ENCODE measurements at places on chromosomes 7 and 10. TPM values are rescaled to one million over a fixed set of nuclear protein-coding genes. Genes with fewer than 3 reads are reported as not detected.

The DENND2A gene
- 1.8 TPM for polyA plus RNA-seq

The TECPR1 gene
- 16.0 TPM for polyA plus RNA-seq

The PTPRN2 gene
- 1.4 TPM for polyA plus RNA-seq

The GPC2 gene
- 1.2 TPM for polyA plus RNA-seq

The CTAGE6 gene
- polyA plus RNA-seq = 0.15 TPM

The C10orf71 gene
- not detected for polyA plus RNA-seq

The TLL2 gene
- polyA plus RNA-seq = not detected

The C10orf62 gene
- polyA plus RNA-seq = 0.54 TPM

The NPSR1 gene
- not detected for polyA plus RNA-seq

The SPDYE9 gene
- not detected for polyA plus RNA-seq

The PRKG1 gene
- 26.2 TPM for polyA plus RNA-seq

The VWA2 gene
- 0.13 TPM for polyA plus RNA-seq

The ANKRD7 gene
- not detected for polyA plus RNA-seq

The ZFAND2A gene
- 64.6 TPM for polyA plus RNA-seq

The HGF gene
- polyA plus RNA-seq = 9.9 TPM

The CEP55 gene
- 0.43 TPM for polyA plus RNA-seq

The ZNF282 gene
- polyA plus RNA-seq = 5.3 TPM

GRCh38 chr7:2354939-2355704 lies 495 bp downstream of the EIF3B start:
- no peak for DNase-seq

DNA sequence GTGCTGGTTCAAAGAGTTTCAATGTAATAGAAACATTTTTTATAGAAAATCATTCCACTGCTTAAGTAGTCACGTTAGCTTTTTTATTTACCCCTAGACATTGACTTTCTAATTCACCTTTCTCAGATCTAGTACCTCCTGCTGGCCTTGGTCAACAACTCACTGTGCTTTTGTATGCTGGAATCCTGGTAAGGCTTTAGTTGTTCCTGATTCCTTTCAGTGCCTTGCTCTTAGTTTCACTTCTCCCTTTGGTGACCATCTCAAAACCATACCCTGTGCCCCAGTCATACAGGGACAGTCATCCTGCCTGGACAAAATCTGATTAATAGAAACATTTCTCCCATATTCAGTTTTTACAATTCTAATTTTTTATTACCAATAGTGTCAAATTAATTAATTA lies 130.2 kb downstream of the GPR37 start:
- no peak for DNase-seq

GRCh38 chr10:34408956-34409355 lies 406.1 kb downstream of the PARD3 start:
- no peak for DNase-seq

DNA sequence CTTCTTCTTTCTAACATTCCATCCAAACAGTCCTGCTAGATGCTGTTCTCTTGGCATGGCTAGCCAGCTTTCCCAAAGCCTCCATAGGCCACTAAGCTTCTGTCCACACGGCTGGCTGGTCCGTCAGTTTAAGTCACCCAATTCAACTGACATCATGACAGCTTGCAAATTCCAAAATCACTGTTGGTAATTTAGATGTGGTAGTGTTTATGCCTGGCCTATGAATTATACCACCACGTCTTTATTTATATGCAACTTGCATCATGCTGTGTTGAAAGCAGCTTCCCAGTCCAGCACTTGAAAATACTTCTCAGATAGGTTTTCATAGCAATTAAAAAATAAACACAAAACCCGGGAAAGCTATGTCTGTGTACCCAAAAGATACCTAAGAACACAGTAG lies 2.2 kb upstream of the VIM start:
- no peak for DNase-seq

- no peak for DNase-seq
These were observed 2.0 kb upstream of the GIMAP4 start for GRCh38 chr7:150565239-150565638.

- peak; percentile 68 for DNase-seq
These were observed 4.3 kb downstream of the ELOVL3 start for GRCh38 chr10:102230264-102230860.

DNA sequence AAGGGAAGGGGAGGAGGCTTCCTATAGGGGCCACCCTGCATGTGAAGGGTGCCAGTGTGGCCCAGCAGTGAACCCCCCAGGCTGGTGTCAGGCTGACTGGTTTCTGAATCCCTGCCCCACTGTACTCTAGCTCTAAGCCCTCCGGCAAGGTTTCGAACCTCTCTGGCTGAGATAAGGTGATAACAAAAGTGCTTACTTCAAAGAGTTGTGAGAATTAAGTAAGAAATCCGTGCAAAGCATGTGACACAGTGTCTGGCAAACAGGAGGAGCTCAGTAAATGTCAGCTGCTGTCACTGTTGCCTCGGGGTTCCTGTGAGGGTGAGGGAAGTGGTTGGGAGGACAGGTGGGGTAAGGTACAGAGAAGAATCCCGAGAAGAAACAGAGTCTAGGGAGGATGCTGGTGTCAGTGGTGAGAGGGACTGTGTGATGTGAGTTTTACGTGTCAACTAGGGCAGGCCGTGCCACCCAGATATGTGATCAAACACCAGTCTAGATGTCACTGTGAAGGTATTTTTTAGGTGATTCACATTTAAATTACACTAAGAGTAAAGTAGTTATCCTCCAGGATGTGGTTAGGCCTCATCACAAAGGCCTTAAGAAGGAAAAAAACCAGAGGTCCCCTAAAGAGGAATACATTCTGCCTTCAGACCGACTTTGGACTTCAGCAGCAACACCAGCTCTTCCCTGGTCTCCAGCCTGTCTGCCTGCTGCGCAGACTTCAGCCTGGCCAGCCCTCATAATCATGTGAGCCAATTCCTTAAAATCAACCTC lies 64.4 kb downstream of the BPGM start:
- no peak for DNase-seq

GRCh38 chr10:104546756-104547155 lies 94.3 kb upstream of the SORCS3 start:
- DNase-seq = no peak

DNA sequence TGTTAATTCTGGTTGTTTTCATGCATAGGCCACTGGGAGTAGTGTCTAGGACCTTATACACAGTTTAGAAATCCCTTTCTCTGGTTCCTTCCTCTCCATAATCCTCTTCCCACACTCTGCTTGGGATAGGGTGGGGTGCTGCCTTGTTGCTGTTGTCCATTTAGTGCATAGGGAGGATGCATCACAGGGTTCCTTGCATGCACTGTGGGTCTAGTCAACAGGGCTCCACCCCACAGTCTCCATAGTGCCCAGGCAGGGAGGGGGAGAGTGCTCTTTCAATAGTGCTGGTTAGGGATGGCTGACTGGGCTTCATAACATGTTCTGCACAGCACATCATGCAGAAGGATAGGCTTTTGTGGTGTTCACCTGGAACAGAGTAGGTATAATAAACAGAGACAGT lies 81.1 kb downstream of the ARHGAP12 start:
- DNase-seq = no peak

DNA sequence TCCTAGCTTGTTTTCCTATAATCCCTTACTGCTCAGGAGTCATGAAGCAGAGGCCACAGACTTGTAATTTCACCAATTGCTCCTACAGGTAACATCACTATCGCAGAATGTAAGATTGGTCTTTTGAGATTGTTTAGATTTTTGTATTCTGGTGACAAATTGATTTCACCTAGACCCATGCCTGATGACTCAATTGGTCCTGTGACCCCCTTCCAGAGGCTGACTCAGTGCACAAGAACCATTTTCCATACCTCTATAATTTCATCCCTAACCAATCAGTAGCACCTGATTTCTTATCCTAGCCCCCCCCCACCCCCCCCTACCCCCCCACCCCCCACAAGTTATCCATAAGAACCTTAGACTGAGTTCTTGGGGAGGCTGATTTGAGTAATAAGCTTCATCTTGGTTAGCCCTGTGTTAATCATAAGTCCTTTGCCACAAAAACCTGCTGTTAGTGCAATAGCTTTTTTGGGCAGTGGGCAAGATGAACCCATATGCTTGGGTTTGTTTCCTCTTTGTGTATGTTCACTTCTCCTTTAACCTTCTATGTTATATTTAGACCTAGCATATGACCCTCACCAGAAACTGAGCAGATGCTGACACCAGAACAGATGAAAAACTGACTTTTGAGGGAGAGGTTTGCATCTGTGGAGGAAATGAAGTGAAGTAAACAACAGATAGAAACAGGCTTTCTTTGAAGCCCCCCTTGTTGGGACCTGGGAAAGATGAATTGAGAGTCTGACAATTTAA lies 187.1 kb downstream of the KIF20B start:
- DNase-seq = no peak

GRCh38 chr10:17010363-17011145 lies 119.1 kb downstream of the CUBN start:
- DNase-seq = no peak

DNA sequence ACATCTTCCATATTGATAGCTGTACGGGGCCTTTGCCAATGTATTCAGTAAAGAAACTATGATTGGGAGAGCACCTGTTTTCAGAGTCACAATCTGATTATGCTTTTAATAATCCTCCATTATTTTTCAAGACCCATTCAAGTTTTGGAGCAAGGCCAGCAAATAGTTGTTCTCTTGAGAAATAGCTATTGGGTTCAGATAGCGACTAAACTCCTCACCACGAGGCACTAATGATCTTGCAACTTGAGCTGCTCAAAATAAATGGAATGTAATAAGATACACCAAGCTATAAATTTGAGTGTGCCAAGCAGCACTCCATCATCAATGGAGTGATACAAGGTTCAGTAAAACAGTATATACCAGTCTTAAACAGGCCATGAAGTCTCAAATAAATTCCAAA lies 7.4 kb upstream of the MALRD1 start:
- no peak for DNase-seq

DNA sequence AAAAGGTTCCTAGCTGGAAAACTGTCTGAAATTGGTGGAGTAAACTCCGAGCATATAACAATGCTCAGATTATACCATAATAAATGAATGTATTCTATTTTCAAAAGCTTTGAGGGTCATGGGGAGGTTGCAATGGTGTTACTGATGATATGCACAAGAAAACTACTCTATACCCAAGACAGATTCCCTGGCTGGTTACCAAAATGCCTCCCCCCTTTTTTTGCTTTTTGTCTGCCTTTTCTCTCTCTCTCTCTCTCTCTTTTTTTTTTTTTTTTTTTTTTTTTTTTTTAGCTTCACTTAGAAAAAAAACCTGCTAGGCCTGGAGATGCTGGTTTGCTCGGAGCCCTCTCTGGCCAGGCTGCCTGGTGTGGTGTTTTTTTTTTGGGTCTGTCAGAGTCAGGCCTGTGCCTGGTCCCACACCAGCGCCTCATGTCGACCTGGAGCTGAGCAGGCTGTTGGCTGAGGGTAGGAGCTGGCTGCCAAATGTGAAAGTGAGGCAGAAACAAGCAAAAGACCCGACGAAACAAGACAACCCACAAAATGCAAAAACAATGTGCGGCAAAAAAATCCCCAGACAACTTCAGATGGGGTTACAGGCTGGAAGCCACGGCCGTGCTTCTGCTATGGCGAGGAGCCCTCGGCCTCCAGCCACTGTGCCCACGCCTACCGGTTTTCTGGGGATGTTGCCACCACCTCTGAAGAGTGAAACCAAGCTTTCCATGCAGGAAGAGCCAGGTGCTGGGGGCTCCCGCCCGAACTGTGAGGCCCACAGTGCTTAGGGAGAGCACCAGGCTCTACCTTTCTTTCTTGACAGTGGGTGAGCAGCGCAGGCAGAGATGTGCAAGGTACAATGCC lies 59.9 kb upstream of the EFCAB10 start:
- DNase-seq = no peak

DNA sequence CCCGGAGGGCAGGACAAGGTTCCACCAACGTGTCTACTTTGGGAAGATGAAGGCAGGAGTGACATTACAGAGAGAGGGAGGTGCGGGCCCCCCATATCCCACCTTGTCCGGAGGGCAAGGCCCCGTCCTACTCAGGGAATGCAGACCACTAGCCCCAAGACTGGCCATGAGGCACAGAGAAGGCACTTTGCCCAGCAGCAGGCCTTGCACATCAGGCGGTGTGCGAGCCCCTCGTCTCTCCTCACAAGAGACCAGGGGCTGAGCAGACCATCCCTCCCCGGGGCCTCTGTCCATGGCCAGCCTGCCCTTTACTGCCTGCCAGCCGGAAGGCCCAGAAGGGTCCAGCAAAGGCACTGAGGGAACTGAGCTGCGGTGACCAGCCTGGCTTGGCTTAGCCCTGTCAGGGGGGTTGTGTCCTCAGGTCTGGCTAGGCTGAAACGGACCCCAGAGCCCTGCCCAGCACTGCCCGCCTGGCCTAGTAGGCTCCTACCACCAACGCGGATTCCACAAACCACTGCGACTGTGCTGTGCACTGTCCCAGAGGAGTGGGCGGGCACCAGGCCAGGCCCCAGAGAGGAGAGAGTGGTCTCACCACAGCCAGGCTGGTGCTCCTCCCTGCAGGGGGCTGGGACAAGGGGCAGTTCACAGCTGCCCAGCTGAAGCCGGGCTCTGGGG lies 16.7 kb downstream of the CAMK2B start:
- DNase-seq = no peak

- DNase-seq = no peak
These were observed 382 bp upstream of the MBLAC1 start for GRCh38 chr7:100126239-100126930.

GRCh38 chr7:138495485-138495884 lies 35.4 kb downstream of the TRIM24 start:
- no peak for DNase-seq

GRCh38 chr10:102819054-102819453 lies 18.2 kb downstream of the CYP17A1 start:
- DNase-seq = peak; percentile 78

GRCh38 chr7:86411814-86412213 lies 231.9 kb upstream of the GRM3 start:
- DNase-seq = no peak

DNA sequence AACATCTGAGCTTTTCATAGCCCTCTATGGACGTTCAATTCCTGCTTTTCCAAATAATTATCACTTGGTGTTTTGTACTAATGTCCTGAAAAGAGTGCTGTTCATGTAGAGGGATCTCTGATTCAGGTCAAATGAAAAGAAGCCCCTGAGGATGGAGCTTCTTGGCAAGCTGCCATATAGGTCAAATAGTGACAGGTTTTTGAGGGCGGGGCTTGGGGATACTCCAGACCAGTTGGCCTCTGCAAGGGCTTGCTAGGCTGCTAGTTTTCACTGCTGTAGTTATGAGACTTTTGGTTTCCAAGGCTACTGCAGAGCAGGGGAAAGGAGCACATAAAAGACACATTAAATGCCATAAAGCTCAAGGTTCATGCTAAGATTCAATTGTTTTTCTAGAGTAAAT lies 257.2 kb upstream of the CACNA2D1 start:
- no peak for DNase-seq

DNA sequence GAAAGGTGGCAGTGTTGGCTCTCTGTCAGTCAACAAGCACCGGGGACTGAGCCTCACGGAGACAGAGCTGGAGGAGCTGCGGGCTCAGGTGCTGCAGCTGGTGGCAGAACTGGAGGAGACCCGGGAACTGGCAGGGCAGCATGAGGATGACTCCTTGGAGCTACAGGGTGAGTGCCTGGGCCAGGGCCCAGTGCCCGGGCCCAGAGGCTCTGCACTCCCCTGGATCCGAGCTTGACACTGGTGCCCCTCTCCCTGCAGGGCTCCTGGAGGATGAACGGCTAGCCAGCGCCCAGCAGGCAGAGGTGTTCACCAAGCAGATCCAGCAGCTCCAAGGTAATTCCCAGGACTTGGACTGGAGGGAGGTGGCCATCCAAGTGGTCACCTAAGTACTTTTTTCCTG lies 2.7 kb downstream of the CCDC136 start:
- no peak for DNase-seq
